Activated gamma-delta T cell treated with Interleukin-2 at 50 U/mL for 16 hours (primary cell): ENCODE measurements at places on chromosomes 16 and 17.

DNA sequence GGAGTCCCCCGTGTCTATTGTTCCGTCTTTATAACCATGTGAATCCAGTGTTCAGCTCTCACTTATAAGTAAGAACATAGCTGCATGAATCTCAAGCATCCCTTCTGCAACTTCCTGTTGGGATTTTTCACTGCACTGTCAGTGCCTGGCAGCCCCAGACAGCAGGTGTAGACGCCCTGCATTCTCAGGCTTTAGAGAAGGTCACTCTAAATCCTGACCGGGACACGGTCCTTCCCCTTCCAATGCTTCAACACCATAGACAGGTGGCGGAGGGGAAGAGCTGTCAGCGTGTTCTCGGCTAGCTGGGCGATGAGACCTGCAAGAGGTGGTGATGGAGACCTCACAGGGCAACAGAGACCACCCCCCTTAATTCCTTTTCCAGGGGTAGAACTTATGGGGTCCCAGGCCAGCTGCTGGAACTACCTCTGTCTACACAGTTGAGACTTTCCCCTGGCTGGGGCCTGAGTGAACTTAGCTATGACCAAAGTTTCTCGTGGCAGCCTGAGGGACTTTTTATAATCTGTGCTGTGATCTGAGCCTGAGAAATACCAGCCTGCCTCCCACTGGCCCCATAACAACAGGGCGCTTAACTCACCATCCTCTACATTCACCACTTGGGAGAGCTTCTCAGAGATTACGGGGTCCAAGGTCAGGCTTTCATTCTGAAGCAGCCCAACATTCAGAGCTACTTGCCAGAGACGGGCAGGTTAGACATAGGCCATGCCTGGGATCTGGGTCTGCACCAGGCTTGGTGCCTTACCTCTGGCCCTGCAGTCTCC lies 143.2 kb upstream of the TNRC6C start:
- DNase-seq: no peak

GRCh38 chr17:42844761-42845555 lies 578 bp downstream of the AOC2 start:
- DNase-seq: no peak

DNA sequence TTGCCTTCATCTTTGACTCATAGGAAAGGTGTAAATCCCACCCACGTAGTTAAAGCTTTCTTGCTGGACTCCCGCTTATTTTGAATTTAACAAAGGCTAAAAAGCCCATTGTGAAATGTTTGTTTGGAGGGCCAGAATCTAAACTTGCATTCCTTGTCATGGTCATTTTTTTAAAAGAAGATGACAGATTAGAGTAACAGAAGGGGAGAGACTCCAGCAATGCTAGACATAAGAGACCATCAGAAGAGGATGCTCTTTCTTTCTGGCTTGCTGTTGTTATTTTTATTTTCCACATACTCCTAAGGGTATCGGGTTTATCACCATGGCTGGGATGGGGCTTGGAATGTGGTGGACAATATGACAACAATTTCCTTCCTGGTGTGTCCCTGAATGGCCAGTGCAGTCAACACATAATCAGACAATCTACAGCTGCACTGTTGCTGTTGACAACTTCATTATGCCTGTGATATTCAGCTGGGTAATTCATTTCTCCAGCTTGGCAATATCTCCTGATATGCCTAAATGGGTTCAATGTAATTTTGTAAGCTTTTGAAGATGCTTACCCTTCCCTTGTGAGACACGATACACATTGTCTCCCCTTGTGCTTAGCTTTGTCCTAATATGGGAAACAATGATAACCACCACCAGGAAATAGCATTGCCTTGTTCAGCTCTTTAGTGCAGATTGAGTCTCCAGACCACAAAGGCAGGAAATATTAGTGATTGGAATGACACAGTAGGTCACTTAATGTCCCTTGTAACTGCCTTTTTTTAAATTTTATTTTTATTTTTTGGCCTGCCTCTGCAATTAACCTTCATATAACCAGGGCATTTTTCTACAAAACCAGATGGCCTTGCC lies 164.3 kb downstream of the ANKFN1 start:
- no peak for DNase-seq

DNA sequence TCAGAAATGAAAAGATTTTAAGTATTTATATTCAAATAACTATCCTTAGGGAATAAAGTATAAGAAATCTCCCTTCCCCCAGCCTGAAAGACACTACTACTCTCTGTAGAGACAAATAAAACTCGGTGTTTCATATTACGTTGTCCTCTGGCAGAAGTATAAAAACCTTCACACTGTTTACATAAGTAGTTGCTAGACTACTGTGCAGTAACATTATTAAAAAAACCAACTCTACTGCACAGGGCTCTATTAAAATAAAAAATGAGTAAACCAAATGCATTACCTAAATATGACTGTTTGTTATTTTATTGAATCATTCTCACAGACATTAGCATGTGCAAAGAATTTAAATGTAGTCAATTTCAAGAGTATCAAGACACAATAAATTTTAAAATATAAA lies 67.4 kb downstream of the MED13 start:
- no peak for DNase-seq

DNA sequence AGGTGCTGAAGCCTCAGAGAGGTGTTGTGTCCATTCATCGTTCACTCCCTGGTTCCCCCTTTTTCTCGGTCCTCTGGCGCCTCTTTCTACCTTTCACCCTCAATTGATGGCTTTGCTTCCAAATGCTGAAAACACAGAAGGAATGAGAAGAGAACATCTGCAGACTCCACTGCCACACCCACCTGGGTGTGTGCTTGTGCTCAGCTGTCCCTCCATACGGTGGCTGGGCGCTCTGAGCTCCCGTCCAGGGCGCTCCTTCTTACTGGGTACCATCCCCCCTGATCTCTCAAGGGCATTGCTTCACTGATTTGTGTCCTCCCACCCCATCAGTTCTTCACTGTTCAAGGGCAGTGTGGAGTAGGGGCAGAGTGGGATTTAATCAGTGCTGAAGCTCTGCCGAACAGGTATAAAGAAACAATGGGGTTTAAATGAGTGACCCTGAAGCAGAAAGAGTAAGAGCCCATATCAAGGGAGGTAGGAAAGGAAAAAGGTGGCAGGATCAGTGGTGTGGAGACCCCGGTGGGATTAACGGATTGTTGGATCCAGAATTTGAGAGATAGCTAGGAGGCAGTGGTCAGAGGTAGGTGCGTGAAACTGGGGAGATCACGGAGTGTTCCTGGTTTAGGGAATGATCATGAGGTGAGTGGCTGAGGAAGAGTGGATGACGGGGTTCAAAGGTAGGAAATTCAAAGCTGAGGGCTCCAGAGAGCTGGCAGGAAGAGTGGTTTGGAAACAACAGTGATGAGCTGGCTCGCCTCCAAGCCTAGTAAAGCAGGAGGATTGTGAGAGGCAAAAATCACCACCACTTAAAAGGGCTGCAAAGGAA lies 40.8 kb downstream of the MRTFB start:
- no peak for DNase-seq

GRCh38 chr16:58904291-58904690 lies 170.2 kb upstream of the GOT2 start:
- no peak for DNase-seq

GRCh38 chr17:49910094-49910857 lies 58.7 kb upstream of the DLX4 start:
- no peak for DNase-seq

DNA sequence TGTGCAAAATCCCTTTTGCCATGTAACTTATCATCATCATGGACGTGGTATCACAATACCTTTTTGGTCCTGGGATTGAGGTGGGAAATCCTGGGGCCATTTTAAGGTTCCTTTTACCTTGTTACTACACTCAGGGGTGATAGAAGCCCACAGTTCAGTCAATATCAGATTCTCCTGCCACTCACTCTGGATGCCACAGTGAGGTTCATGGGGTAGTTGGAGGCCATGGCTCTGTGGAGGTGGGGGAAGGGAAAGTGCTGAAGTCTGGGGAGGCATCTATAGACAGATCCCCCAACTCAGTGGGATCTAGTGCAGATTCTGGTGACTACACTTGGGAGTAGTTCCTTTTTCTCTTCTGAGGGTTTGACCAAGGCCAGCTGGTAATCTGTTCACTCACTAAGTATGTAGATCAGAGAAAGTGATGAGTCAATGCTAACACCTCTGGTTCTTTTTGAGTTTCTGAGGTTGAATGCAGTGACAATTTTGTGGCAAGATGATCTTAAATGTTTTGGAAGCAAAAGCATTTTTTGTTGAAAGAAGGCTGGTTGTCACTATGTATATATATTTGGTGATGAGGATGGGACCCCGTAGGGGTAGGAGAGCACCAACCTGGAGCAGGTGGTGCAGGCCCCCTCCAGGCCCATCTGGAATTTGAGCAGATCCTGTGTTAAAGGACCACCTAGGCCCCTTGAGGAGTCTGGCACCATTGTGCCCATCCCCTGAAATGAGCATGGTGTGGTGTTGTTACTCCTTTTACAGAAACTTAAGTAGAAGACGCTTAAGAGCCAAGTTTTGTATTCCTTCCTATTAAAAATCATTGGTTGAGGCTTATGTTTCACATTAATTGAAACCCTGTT lies 18.8 kb upstream of the IRF8 start:
- DNase-seq: no peak

- DNase-seq: no peak
Observed at GRCh38 chr16:19831678-19832077, 53.0 kb downstream of the GPRC5B start.

DNA sequence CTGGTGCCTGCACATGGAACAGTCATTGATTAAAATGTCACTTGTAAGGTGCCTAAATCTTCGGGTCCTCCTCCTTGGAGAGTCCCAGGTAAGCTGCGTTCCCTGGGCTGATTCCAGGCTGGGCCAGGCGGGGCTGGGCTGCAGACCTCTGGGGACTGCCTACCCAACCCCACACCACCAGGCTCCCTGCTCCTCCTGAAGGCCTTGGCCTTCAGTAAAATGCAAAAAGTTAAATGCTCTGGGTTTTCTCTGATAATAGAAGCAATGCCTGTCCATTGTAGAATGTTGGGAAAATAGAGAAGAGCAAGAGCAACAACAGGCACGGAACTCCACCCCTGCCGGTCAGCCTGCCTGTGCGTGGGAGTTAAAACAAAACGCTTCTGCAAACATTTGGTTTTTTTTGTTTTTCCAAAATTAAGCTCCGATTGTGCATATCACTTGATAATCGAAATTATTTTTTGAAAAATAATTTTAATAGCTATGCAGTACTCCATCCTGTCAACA lies 363.9 kb downstream of the SEC14L1 start:
- no peak for DNase-seq

DNA sequence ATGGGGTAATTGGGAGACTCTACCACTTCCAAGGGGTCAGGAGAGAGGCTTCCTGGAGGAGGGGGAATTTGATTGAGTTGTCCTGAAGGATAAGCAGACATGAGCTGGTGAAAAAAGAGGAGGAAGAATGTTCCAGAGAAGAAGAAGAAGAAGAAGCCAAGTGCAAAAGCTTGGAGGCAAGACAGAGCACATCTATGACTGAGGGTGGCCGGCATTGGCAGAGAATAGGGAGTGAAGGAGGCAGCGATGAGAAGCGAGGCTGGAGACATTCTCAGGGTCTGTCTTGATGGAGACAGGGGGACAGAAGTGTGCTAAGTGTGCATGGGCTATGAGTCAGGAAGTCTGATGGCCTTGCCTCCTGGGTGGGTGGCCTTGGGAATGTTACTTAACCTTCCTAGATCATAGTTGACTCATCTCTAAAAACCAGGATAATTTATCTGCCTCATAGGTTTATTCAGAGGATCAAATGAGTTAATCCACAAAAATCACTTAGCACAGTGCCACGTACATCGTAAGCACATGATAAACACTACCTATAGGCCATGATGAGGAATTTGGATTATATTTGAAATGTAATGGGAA lies 171.7 kb downstream of the ABCC12 start:
- no peak for DNase-seq

- no peak for DNase-seq
Observed at GRCh38 chr16:54582631-54583250, 296.2 kb upstream of the IRX3 start.

DNA sequence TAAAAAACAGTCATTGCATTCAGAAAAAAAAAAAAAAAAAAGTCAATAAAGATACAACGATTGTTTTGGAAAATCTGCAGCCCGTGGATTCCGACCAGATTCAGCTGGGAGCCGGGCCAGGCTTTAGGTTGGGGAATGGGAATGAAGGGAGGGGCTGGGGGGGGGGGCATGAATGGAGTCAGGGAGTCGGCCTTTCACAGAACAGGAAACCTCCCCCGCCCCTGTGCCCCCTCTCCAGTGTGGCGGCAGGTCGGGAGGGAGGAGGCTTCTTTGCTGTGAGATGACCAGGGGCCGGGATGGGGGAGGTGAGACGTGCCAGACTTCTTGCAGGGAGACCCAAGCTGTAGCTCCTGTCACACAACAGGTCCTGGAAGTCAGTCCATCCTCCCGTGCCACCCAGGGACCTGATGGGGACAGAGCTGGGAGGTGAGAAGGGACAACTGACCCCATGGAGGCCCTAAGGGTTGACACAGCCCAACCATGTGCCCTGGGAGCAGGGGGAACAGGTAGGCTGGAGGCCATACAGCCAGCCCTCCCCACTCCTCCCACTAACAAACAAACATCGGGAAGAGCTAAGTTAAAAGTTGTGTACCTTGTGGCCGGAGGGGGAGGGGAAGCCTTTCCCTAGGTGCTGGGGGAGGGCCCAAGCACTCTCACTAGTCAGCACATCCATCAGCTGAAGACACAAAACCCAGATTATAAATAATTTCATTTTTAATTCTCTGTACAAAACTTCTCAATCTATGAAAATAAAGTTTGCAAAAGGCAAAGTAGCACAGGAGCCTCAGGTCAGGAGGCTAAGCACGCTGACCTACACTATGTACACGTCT lies 25.2 kb downstream of the SREBF1 start:
- DNase-seq: no peak

DNA sequence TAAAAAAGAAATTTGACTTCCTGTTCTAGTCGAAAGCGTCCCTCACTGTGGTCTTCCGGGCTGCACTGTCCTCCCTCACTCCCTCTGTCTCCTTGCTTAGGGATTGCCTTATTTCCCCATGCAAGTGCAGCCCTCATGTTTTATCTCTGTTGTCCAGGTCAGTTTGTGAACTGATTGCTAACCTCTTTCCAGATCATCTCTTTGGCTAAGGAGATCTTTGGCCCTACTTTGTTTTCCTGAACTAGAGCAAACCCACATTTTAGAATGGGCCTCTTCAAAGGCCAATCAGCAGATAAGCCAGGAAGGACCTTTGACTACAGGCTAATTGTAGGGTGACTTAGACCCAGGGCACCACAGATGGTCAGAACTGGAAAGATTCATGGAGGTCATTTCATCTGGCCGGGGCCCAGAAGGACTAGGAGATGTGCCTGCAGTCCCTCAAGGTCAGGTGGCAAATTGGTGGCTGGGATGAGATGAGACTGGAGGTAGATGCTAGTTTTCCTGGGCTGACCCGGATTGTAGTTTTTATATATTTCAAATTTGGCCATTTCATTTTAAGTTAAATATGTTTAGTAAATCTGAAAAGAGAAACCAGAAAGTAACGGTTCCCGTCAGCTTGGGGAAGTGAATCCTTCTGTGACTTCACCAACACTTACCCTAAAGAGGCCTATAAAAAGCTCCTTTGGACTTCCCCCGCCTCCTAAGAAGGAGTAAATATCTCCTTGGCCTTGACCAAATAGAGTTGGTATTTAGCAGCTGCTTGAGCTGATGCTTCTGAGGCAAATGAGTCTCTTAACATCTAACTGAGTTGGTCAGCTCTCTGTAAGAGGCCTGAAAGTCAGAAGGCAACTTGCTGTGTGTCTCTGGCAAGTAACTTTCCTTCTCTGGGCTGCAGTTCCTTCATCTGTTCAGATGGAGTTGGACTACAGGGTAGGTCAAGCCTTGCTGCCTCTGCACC lies 6.2 kb upstream of the SLC25A19 start:
- DNase-seq: no peak
